ENCODE measurements at places on chromosomes 3 and 15. TPM values are rescaled to one million over a fixed set of nuclear protein-coding genes. Genes with fewer than 3 reads are reported as not detected.

Gene AADACL2
- total RNA-seq = not detected

Gene MAGEL2
- not detected for total RNA-seq

Gene CLRN1
- total RNA-seq = not detected

Gene TMEM207
- total RNA-seq = 1.4 TPM

Gene CNTN4
- 1.6 TPM for total RNA-seq

Measured in Calu3 (cell line).